ENCODE measurements at places on chromosomes 3 and 15.
A peak's percentile ranks its signal among the peaks of the same experiment; 100 is the strongest.

GRCh38 chr15:25416693-25417092 lies 22.1 kb downstream of the UBE3A start:
- DNase-seq, result no peak

- DNase-seq, result no peak
Observed at GRCh38 chr3:1131166-1131565, 38.3 kb downstream of the CNTN6 start.

DNA sequence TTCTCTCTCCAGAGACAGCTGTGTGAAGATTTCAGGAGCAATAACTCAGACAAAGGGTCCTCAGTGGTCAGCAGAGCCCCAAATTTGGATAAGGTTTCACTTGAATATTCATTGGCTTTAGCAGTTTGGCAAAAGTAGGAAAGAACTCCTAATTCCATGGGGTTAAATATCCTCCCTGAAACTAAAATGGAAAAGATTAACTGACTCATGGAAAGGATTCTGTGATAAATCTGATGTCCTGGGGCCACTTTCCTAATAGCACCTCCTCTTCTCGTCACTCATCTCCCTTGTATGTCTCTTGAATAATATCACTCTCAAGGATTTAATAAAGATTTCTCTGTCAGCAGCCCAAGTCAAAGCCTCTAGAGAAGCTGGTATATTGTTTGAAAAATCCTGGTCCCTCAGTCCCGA lies 33.3 kb upstream of the TBC1D23 start:
- DNase-seq, result no peak

- no peak for DNase-seq
Observed at GRCh38 chr3:138334608-138335007, 5.0 kb upstream of the NME9 start.

- DNase-seq, result peak; percentile 55
Observed at GRCh38 chr3:30751610-30752299, 142.7 kb downstream of the GADL1 start.

- DNase-seq, result no peak
Observed at GRCh38 chr3:186994000-186994955, 64.0 kb downstream of the ST6GAL1 start.

- DNase-seq, result no peak
Observed at GRCh38 chr3:16335772-16336645, 71.0 kb downstream of the OXNAD1 start.

Measured in activated CD4-positive, alpha-beta T cell treated with anti-CD3 and anti-CD28 coated beads, Interleukin-2, amount 10 ng/mL, durations not matched to agents 7 days and 5 days (primary cell).